Right renal cortex interstitium (tissue), 3 donors: ENCODE measurements at places on chromosomes 16 and 17.

DNA sequence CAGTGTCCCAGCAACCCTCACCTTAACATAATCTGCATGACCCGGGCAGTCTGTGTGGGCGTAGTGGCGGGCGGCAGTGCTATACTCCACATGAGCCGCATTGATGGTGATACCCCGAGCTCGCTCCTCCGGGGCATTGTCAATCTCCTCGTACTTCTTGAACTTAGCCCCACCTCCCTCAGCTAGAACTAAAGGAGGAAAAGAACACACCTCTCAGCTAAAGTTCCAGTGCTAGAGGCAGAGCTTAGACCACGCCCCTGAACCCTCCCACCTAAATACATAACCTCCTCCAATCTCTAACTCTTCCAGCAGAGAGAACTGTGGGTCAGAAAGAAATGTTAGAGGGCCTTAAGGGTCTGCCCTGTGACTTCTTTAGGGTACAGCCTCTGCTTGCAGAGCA, 855 bp downstream of the TUFM start:
- no peak for DNase-seq

GRCh38 chr17:55659661-55660060, 63.0 kb downstream of the TMEM100 start:
- no peak for DNase-seq

DNA sequence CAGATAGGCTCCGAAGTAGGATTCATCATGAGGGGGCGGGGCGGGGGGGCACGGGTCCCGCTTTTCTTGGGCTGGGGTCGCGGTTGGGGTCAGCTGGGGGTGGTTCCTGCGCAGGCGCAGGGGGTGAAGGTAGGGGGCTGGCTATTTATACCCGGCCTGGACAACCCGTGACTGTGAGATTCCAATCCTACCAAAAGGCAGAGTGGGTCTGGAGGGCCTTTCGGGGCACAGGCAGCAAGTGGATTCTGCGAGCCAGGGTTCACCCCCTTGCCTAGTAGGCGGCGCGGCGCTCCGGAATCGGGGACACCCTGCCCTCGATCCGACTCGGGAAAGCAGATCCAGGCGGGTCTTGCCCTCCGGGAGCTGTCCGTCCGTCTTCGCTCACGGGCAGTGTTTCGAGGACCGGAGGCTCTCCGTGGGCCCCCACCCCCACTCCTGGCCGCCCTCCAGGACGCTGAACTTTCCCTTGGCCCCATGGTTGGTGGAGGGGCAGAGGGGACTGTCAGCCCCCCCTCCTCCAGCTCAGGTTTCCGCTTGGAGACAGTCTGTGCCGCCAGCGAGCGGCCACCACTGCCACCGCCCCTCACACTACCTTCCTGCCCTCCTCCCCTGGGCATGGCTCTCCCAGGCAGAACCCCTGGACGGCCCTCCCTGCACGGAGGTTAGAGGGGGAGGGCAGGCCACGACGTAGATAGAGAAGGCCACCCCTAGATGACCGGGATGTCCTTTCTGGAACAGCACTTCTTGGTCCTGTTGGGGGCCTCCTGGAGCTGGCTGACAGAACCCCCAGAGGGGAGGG, 634 bp downstream of the SLC2A4 start:
- no peak for DNase-seq

DNA sequence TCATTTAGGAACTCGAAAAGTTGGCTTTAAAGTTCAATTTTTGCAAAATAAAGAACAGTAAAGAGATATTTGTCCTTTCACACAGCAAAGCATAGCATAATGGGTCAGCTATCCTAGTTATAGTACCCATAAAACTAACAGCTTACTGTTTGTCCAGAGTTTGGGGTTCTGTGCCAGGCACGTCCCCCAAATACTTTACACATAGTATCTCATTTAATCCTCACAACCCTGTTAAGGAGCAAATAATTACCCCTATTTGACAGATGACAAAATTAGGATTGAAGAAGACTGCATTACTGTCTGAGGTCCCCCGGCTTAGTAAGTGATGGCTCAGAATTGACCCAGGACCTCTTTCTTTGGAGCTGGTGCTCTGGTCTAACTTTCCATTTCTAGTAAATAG, 52.6 kb downstream of the MYO1D start:
- no peak for DNase-seq

- no peak for DNase-seq
Observed at GRCh38 chr16:6674071-6674470, 658.6 kb upstream of the RBFOX1 start.

DNA sequence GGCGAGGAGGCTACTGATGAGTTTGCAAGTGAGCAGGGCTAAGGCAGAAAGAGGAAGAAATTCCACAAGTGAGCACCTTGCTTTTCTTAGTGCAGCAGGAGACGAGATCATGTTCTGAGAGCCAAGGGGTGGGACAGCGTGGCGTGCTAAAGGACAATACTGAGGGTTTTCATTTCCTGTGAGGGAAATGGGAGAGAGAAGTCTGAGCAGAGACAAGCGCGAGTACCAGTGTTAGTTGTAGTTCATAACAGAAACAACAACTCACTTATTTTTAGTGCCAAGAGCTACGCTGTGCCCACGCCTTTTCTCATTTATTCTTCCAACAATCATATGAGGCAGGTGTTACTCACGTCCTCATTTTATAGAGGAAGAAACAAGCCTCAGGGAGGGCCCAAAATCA, 2.3 kb downstream of the SPACA3 start:
- no peak for DNase-seq

- DNase-seq: no peak
Observed at GRCh38 chr17:3438368-3438767, 4.7 kb upstream of the OR1E2 start.

DNA sequence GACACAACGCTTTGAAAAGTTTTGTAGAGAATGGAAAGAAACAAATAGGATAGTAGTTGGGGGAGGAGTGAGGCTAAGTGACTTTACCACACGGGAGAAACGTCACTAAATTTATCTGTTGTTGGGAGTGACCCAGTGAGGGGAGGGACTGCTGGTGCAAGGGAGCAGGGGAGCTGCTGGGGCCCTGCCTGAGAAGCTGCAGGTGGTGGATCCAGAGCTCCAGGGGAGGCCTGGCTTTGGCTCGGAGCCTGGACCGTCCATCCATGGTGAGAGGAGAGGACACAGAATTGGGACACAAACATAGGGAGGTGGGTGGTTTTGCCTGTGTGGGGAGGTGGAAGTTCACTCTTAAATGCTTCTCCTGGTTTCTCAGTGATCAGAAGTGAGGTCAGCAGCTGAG, 107.6 kb downstream of the GOSR1 start:
- DNase-seq: no peak

DNA sequence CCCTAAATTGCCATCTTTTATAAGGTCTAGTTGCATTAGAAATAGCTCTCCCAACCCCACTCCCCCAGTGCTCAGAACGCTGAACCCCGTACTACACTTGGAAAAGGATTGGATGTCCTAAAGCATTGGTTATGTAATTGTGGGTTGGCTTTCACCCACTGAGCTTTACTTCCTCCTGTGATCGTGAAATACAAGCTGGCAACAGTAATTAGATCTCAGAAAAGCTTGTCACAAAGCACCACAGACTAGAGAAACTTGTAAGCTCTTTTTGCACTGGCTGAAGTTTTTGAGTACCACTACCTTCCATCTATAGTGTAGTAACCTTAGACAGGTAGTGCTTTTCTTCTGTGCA, 54.4 kb downstream of the SIAH1 start:
- no peak for DNase-seq

DNA sequence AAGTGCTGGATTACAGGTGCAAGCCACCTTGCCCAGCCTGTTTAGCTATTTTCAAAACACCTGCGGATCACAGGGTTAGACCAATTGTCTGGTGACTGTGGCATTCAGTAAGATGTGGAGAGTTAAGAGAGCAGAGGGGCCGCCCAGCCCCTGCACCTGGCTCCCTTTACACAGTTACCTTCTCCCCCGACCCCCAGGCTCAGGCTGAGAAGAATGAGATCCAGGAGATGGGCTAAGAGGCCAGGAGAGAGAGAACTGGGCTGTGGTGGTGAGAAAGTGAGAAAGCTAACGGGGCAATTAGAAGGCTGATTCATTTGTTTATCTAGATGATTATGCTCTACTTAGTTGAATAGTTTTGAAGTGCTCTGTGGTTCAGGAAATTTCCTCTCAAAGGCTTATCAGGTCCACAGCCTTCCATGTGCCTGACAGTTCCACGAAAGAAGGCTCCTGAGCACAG, 67.8 kb upstream of the AXIN2 start:
- DNase-seq: no peak

DNA sequence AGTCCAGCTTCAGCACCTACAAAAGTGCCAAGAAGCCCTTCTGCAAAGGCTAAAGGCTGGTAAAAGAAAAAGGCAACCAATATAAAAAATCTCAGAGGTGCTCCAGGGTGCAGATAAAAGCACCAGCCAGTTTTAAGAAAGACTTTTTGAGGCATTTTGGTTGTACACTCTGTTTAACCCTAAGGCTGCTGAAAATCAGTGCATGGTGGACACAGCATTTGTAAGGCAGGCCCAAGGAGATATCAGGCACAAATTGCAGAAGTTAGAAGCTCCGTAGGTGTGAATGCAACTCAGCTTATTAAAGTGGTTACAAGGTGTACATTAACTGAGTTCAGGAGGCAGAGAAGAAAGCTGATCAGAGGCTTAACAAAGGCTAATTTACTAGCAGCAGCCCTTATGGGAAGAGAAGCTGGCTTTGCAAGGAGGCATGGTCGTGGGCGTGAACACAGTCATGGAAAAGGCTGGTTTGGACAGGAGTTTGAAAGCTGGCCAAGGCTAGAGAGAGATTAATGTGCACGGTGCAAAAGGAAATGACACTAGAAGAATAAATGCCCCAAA, 21.1 kb downstream of the ACSM1 start:
- DNase-seq: no peak

- DNase-seq: no peak
Observed at GRCh38 chr17:62628831-62629555, 1.5 kb downstream of the MRC2 start.

GRCh38 chr17:6098823-6099180, 28.6 kb downstream of the WSCD1 start:
- DNase-seq: no peak

- no peak for DNase-seq
Observed at GRCh38 chr17:62703776-62704380, 76.4 kb downstream of the MRC2 start.

DNA sequence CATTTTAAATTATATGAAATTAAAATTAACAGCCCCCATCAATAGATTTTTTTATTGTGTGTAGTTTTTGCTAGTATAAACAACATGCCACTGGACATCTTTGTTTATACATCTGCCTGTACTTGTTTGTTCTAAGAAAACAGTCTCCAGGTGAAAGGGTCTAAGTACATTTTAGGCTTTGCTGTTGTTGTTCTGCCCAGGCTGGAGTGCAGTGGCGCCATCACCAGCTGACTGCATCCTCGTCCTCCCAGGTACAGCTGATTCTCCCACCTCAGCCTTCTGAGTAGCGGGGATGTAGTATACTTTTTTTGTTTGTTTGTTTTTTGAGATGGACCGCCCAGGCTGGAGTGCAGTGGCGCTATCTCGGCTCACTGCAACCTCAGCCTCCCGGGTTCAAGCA, 25.5 kb downstream of the C17orf58 start:
- DNase-seq: no peak

DNA sequence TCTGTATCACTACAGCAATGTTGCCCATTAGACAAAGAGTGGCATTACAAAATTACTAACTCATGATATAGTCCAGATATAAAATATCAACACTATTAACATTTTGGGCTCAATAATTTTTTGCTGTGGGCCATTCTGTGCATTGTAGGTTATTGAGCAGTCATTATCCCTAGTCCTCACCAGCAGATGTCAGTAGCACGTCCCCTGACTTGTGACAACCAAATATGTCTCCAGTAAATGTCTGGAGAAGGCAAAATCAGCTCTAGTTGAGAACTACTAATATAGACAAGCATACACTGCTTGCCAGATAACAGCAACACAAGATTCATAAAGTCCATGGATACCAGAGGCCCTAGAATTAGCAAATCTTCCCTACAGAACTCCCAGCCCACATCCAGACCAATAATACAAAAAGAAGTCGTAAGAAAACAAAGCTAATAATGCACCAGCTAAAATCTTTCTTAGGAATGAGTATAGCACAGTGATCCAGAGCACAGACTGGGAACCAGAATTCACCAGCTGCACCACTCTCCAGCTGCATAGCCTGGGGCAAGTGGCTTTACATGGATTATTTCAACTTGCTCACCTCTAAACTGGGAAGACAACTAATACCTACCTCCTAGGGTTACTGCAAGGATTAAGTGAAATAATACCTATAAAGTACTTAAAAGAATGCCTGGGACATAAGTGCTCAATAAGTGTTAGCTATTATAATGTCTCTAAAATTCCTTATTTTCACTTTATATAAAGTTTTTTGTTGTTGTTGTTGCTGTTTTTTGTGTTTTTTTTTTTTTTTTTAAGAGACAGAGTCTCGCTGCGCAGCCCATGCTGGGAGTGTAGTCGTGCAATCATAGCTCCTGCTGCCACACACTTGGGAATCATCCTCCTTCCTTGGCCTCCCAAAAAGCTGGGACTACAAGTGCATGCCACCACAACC, 23.7 kb downstream of the HELZ start:
- DNase-seq: no peak

DNA sequence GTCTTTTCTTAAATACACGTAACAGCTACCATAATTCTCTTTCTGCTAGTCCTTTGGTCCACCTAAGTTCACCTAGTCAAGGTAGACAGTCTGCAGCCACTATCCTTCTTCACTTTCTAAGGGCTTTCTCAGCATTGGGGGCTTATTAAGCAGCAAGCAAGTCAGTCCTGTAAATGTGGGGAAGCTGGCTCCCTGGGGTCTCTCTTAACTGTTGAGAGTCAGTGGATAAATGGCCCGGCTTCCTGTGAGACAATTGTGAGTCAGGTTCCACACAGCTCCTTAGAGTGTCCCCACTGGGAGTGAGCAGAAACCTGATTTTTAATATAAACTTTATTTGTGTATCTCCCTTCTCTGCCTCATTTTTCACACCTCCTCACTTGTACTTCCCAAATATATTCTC, 132.1 kb downstream of the CDH13 start:
- no peak for DNase-seq

DNA sequence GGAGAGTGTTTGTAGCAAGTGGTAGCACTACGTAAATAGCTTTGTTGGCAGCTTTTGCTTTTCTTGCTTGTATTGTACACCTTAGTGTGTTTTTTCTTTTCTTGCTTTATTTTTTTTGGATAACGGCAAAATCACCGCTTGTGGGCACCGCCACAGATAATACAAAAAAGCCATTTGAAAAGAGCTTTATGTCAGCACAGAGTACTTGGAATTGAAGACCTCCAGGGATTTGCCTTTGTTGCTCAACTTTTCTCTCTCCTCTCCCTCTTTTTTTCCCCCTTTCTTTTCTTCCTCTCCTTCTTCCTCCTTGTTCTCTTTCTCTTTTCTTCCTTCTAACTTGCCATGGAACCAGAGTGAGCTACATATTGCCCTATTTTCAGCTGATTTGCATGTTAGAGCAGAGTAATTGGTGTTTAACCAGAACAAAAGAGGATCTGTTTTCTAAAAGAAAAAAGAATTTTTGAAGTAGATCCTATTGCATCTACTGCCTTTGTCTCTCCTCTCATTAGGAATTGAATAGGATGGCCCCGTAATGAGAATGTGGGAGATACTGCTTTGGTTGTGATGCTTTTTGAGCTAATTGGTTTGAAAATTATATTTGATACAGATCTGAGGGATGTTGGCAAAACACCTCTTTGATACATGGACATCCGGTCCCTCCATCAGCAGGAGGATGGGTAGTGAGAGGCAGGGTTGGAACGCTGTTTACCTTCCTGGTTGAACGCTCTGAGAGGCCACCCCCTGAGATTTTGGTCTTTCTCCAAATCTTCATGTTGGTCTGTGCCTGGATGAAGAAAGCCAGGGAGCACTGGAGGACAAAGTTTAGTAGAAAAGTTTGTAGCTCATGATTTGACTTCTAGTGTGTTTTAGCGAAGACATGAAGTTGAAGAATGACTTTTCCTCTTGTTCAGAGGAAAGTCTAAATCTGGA, 85.6 kb downstream of the MSI2 start:
- no peak for DNase-seq
